ENCODE measurements at places on chromosomes 2 and 18.

DNA sequence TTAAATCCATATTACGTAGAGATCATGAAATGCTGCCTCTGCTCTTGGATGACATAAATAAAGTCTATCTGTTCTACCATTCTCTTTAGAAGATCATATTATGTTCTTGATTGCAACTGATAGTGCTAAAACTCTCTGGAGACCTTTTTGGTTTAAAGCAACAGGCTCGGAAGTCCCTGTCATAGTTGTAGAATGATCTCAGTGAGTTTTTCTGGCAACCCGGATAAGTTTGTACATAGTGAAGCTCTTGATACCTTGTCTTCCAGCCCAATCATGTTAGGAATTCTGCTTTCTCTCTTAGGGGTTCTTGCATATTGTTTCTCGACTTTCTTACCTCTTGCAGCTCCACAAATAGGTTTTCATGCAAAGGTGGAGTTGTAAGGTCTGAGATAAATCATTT is 156.1 kb downstream of the TTC27 start:
- no peak for DNase-seq

DNA sequence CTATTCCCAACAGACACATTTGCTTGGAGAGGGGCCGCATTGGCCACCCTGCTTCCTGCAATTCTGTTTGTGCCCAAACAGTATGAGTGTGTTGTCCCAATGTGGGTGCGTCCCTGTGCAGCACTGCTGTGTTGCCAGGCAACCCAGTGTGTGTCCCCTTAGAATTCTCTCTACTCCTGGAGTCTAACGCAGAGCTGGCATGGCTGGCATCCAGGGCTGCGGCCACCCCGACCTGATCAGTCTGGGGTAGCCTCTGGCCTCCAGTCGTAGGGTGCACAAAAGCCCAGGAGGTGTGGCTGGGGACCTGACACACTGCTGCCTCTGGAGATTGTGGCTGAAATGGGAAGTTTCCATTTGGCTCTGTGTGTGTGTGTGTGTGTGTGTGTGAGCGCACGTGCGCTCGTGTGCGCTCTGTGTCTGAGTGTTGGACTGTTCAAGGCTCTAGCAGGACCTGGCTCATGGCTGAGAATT is 48.0 kb downstream of the TEX44 start:
- DNase-seq = no peak

GRCh38 chr2:191691016-191691735 is 13.2 kb downstream of the NABP1 start:
- DNase-seq = peak; percentile 87

- DNase-seq = no peak
Measured at GRCh38 chr2:196284144-196284844, 112.9 kb upstream of the STK17B start.

GRCh38 chr2:166841679-166842078 is 46.6 kb upstream of the XIRP2 start:
- DNase-seq = no peak

DNA sequence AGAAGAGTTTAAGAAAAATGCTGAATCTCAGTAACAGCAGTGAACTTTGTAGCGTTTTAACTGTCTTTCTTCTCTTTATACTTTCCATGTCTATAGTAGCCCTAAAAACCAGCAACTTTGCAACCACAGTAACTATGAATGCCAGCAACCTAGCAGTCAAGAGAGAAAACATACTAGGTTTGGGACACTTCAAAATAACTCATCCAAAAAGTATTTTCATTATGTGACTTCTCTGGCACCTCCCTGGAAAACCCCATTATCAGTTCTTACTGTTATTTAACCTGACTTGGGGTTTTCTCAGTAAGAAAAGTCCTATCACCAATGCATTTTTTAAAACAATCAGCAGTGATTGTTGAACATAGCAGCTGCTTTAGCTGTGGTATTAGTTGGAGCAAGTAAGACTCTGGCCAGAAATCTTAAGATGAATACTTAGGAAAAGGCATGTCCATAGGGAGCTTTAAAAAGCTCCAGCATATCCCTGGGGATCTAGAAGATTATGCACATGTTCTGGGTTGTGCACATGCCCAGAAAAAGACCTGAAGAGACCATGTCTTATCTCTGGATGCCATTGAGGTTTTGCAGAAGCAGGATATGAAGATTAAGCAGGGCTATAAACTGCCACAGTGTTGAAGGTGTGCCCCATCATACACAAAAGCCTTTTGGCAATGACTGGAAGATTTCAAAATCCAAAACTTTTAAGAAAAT is 411.3 kb downstream of the CMPK2 start:
- no peak for DNase-seq

- DNase-seq = no peak
Measured at GRCh38 chr2:199163613-199164458, 293.9 kb downstream of the SATB2 start.

- DNase-seq = no peak
Measured at GRCh38 chr18:148841-149240, 9.5 kb upstream of the USP14 start.

DNA sequence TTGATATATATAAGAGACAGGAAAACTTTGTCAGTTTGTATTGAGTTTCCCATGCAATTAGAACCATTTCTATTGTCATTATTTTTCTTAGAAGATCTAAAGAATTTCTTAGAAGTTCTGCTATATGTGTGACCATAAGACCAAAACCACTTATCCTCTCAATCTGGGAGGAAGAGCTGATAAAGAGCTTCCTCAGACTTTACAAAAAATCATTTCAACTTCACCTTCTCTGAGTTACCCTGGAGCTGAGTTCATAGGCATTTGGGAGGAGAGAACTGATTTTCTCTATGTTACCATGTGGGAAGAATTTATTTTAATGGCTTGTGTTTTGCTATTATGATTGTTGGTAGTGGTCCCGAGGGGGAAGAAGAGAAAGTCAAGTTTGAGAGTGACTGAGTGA is 329.3 kb downstream of the GPD2 start:
- no peak for DNase-seq

DNA sequence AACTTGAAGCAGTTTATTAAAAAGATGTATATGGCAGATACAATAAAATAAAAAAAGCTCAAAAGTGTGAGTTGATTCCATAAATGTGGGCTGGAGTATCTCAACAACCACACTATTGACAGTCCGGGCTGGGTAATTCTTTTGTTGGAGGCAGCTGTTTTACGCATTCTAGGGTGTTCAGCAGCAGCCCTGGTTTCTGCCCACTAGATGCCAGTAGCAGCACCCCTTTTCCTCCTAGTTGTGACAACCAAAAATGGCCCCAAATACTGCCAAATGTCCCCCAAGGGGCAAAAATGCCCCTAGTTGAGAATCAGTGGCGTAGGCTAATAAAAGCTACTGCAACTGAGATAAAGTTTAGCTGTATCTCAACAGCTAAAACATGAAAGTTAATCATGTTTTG is 44.8 kb downstream of the CHMP3 start:
- no peak for DNase-seq

DNA sequence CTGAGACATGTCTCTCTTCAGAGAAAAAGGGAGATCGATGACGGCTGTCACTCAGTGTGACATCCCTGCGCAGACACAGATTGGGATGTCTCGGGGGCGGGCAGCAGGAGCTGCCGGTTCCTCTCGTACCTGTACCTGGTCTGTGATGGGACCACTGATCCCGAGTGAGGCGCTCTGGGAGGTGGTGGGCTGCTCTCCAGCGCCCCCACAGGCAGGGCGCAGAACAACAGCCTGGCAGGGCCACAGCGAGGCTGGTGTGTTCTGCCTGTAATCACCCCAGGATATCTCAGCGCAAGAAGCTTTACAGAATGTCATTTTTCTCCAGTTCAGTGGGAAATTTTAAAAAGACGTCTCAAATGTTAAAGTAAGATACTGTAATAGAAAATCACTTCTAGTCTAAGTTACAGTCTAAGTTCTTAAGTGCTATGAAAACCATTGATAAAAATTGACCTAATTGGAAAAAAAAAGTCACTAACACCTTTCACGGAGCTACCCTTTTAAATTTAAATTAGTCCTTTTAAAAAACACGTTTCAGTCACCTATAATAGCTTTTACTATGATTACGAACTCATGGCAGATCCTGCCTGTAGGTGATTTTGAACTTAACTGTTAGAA is 189.8 kb downstream of the SNTG2 start:
- DNase-seq = no peak

GRCh38 chr18:63848159-63848558 is 39.3 kb upstream of the SERPINB2 start:
- peak; percentile 75 for DNase-seq

DNA sequence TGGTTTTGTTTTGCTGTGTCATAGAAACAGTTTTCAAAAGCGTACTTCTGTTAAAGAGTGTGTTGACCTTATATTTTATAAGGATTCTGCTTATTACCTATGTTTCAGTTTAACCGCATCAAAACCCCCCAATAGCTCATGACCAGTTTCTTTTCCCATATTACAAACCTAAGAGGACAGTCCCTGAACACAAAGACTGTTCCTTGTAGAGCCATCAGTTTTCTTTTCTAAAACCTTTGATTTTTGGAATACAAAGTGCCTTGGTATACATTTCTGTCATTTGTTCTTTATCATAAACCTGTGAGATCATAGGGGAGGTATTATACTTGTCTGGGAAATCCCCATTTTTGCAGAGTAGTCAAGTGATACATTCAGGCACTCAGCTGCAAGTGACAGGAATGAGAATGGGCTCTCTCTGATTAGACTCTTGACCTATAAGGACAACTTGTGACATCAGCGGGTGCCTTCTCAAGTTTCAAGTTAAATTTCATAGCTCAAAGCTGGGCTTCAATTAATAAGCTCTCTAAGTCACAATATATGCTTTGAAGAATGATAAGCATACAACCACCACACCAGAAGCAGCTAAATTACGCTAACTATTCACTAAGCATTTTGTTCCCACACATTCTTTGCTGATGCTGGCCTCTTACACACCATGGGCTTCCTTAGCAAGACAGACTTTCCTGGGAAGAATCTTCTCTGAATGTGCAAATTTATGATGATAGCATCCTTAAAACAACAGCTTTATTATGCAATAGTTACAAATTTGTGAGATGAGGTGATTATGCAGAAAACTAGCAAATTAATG is 97.5 kb upstream of the CD302 start:
- peak; percentile 11 for DNase-seq

DNA sequence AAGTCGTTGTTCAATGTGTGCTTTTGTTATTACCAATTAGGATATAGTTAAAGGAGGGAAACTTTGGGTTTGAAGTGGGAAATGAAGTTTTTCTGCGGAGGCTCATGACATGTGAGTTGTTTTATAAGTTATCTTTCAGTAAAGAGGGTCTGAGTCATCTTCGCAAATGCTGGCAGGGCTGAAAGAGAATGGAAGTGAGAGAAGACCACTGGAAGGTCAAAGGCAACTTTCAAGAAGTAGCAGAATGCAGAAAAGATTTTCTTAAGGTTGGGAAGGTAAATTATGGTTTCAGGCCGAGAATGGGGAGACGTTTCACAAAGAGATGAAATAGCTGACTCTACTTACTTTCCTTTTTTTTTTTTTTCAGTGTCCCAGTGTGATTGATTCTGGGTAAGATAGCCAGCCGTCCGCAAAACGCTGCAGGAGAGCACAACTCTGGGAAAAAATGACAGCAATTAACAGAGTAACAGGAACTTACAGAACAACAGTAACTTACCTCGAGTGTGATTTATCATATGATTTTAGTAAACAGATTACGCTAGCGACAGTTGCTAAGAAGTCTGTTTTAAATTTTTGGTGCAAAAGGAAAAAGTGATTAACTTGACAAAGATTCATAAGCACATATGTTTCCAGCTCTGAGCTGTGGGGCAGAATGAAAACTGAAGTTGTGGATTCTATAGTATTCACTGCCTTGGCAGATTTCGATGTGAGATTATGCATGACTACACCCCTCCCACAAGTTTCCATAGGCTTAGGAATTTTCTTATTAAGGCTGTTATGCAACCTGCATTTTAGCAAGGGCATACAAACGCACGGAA is 46.8 kb upstream of the ACTR3 start:
- DNase-seq = peak; percentile 63

GRCh38 chr2:197996583-197996982 is 192.2 kb downstream of the PLCL1 start:
- no peak for DNase-seq

GRCh38 chr2:233982421-233983121 is 65.4 kb downstream of the TRPM8 start:
- peak; percentile 94 for DNase-seq
